ENCODE measurements at places on chromosomes 7 and 10. TPM values are rescaled to one million over a fixed set of nuclear protein-coding genes. Genes with fewer than 3 reads are reported as not detected.
A peak's percentile ranks its signal among the peaks of the same experiment; 100 is the strongest.

Gene NEUROG3
- total RNA-seq: not detected

GRCh38 chr7:94999069-94999351 is 91.6 kb downstream of the PPP1R9A start:
- DNase-seq: no peak

GRCh38 chr10:20648263-20648874 is 248.7 kb downstream of the NEBL start:
- no peak for DNase-seq

DNA sequence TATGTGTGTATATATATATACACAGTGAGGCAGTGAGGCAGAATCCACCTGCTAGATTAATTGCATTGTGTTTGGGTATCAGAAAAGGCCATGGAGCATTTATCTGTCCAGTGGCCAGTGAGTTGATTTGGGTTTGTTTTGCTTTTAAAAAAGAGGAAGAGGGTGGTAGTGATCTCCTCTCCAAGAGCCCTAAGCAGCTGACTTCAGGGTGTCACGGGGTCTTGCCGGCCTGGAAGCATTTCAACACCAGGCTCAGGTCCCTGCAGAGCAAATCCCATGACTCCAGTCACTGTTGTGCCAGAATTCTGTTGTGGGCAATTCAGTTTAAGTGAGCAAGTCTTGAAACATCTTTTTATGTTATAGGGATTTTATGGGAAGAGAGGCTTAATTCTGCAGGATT is 30.6 kb upstream of the GPNMB start:
- peak; percentile 33 for DNase-seq

- no peak for DNase-seq
These were observed 125.3 kb upstream of the RSU1 start for GRCh38 chr10:16942381-16943078.

- DNase-seq: peak; percentile 9
These were observed 1.3 kb downstream of the CASP2 start for GRCh38 chr7:143289421-143289820.

GRCh38 chr7:106514881-106515280 is 146.1 kb downstream of the CCDC71L start:
- no peak for DNase-seq

- no peak for DNase-seq
These were observed 300.9 kb upstream of the NPSR1 start for GRCh38 chr7:34357068-34357467.

Gene AOAH
- total RNA-seq: not detected

DNA sequence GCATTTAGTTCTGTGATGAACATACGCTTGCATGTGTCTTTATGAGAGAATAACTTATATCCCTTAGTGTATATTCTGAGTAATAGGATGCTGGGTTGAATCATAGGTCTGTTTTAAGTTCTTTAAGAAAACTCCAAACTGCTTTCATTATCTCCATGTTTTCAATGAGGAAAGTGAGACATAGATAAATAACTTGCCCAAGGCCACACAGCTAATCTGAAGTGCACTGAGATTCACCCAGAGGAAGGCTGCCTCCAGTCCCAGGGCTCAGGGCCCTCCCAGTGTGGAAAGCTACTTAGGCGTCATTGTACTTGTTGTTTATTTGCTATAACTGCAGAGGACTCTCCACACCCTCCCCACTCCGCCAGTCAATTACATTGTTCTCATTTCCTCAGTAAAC is 126.7 kb downstream of the INHBA start:
- DNase-seq: no peak

- DNase-seq: no peak
These were observed 53.6 kb downstream of the PIK3AP1 start for GRCh38 chr10:96666741-96667140.

- DNase-seq: peak; percentile 59
These were observed at the start of gene SH3PXD2A for GRCh38 chr10:103855424-103855823. Gene SH3PXD2A (minus strand): TSS chr10:103855576. CDS start chr10:103855266, 310 bp downstream.

Gene MNX1
- 0.36 TPM for total RNA-seq

GRCh38 chr7:54989453-54990225 is 29.2 kb upstream of the EGFR start:
- no peak for DNase-seq

DNA sequence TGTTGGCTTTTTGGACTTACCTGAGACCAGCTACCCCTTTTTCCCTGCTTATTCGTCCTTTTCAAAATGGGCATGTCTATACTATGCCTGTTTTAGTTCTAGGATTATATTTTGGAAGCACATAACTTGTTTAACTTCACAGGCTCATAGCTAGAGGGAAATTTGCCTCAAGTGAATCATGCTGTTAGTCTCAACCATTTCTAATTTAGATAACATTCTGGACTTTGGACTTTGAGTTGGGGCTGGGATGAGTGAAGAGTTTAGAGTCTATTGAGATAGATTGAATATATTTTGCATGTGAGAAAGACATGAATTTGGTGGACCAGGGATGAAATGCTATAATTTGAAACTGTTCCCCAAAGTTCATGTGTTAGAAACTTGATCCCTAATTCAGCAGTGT is 554.6 kb upstream of the C7orf33 start:
- no peak for DNase-seq

DNA sequence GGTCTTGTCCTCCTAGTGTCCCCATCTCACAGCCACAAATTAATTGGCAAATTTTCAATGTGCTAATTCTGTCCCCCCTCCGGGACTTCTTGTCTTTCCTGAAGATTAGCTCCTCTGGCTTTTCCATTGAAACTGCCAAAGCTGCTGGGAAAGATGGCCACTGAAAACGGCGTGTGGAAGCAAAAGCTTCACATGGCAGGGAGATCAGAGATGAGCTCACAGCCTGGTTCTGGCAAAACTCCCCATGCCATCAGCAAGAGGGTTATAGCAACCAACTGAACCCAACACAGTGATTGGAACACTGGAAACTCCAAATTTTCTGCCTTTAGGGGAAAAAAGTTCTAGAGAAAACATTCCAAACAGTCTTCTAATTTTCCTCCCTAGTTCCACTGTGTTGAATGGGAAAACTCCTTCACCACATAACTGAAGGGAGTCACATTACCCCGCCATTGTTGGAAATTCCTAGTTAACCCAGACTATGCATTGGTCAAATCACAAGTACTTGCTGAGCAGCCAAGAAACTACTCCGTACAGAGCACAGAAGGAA is 37.0 kb downstream of the NRAP start:
- DNase-seq: no peak

GRCh38 chr7:151008511-151009323 is 15.6 kb downstream of the ATG9B start:
- no peak for DNase-seq

DNA sequence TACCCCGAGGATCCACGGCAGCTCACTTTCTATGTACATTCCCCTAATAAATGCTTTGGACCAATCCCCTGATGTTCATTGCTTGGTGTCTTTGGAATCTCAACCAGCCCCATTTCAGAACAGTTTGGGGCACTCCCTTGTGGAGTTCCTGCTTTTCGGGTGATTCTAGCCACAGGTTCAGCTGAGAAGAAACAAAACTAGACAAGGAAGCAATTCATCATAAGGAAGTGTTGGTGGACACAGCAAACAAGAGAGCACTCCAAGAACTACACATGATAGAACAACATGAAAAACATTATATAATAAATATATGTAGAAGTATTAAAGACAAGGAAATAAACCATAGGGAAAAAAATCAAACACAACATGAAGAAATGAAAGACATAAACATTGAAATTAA is 6.0 kb upstream of the CCDC136 start:
- no peak for DNase-seq

Gene PPP1R17
- not detected for total RNA-seq

Gene LAMB1
- 105 TPM for total RNA-seq

GRCh38 chr7:51256916-51257315 is 59.7 kb downstream of the COBL start:
- no peak for DNase-seq

DNA sequence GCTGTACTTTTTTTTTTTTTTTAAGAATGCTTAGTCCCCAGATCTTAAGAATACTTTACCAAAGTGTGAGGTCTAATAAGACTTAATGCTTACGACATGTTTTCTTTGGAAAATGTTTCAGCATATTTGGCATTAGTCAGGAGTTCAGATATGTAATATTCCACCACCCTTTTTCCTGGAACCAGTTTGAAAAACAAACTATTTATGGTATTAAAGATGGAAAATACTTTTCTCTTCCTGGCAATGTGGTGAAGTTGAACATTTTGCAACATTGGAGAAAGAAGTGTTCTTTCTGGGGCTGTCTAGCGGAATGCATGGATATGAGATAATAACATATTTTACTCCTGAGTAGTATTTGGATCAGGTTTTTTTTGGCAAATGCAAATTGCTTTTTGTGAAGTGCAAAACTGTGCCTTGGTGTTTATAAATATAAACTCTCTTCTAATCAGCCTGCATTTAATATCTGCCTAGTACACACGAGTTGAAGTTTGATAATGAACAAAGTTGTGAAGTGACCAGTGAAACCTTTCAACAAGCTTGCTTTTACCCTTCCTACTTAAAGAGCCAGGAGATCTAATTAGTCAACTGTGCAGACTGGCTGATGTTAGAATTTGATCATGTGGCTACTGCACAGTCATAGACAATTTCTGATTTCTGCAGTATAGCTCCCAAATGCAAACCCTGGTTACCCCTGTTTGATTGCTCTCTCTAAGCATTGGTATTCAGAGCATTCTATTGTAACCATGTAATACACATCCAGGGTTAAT is 20.9 kb downstream of the MAP3K8 start:
- DNase-seq: peak; percentile 50

DNA sequence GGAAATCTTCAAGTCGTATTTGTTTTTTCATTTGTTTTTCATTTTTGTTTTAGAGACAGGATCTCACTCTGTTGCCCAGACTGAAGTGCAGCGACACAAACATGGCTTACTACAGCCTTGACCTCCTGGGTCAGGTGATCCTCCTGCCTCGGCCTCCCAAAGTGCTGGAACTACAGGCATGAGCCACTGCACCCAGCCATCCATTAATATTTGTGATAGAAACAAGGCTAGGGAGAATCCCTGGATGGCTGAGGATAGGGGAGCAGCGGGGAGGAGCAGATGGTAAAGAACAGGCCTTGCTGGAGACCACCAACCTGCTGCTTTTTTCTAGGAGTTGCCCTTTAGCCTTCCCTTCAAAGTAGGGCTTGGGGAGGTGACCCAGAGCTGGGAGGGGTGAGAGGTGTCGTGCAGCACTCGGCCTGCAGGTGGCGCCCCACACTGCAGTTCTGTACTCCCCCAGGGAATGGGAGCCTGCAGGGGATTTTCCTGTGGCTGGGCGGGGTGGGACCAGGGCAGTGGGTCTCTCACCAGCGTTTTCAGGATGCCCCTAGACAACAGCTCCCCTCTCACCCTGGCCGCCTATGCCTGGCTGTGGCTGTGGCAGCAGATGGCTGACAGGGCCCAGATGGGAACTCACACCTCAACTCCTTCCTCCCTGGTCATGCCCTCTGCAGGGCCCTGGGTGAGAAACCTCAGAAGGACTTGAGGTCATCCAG is 12.6 kb upstream of the CDH23 start:
- peak; percentile 54 for DNase-seq

GRCh38 chr7:143492043-143492471 is 14.4 kb downstream of the TAS2R41 start:
- peak; percentile 47 for DNase-seq

- DNase-seq: peak; percentile 82
These were observed 350.0 kb downstream of the CRPPA start for GRCh38 chr7:16071246-16071857.

DNA sequence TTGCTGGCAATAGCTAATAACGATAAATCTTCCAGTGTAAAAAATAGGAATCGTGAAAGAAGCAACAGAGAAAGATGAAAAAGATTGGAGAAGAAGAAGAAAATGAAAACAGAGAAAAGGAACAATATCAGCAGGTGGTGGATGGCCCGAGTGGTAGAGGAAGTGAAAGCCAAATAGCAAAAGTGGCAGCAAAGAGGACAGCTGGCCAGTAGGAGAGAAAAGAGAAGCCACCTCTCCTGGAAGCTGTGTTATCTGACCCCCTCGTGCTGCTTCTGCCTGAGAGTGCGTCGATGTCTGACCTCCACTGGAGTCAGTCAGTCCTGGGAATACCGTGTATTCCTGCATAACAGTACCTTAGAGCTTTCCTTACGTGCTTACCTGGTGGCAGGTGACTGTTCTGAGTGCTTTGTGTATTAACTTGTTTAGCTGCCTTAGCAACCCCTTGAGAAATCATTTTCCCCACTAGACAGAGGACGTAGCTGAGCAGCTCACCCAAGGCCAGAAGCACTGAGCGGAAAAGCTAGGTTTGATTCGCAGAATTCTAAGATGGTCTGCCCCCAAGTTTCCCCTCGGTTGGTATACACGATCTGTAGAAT is 88.3 kb downstream of the CHN2 start:
- peak; percentile 73 for DNase-seq

Gene AGBL3
- total RNA-seq: 2.9 TPM

DNA sequence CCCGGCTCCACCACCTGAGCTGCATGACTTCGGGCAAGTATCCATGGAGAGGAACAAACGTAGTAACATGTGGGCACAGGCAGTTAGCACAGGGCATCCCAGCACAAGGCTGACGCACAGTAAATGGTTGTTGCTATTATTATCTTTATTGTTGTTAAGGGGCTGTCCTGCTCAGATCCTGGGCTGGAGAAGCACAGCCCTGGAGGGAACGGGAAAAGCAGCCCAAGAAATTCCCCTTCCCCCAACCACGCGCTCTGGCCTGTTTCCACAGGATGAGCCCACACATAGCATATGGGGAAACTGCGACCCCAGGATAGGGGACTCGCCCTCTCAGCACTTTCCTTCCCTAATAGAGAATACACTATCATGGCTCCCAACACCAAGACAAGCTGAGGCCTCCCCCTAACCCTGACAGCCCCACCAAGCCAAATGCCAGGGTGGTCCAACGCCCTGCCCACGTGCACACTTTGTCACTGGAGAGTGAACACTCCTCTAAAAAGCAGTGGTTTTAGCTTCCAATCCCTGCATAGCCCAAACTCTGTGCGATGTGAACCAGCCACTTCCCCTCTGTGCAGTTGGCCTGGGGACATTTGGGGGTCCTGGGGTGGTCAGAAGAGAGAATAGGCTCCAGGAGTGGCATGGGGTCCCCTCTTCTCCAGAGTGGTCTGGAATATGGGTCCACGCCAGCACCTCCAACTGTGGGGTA is 11.0 kb downstream of the PSD start:
- no peak for DNase-seq

Gene CALHM3
- not detected for total RNA-seq

- DNase-seq: no peak
These were observed 485.6 kb upstream of the GRM3 start for GRCh38 chr7:86158111-86158510.

GRCh38 chr10:33337326-33337957 is 3.0 kb upstream of the NRP1 start:
- DNase-seq: peak; percentile 84

DNA sequence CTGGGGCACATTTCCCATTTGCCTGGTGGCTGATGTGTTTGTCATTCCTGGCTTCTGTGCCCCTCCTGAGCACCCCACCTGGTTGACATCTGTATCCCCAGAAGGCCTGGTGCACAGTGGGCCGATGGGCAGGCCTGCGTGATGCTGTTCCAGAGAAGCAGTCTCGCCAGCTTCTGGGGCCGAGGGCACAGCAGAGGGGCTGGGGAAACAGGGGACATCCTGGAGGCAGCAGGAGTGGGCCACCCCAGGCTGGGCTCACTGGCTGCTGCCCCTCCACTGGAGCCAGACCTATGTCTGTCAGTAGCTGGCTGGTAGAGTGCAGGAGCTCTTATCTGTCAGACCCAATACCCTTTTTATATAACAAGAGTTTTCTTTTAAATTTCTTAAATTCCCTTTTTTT is 896 bp upstream of the MYL7 start:
- DNase-seq: no peak

GRCh38 chr7:151885202-151885580 is 8.3 kb upstream of the PRKAG2 start:
- DNase-seq: no peak

- no peak for DNase-seq
These were observed 280.9 kb upstream of the IGFBP3 start for GRCh38 chr7:46201961-46202360.

GRCh38 chr7:140732416-140732815 is 35.9 kb downstream of the NDUFB2 start:
- DNase-seq: no peak
